ENCODE measurements at places on chromosomes 3 and 15. TPM values are rescaled to one million over a fixed set of nuclear protein-coding genes. Genes with fewer than 3 reads are reported as not detected.

Gene FES
- 10.2 TPM for total RNA-seq

DNA sequence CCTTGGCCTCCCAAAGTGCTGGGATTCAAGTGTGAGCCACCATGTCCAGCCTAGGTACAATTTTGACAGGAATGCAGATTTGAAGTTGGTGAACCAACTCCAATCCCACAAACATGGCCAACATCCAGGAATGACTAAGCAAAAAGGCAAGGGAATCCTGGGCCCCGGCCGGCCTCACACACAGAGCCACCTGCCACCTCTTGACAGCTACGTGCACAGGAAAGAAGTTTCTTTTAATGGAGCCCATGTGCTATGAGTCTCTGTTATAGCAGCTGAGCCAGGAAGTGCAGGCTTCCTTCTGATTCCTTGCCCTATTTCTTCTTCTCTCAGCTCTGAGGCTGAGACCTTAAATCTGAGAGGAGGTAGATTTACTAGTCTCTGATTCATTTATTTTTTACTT, 8.8 kb downstream of the TMEM40 start:
- DNase-seq = peak; percentile 82

GRCh38 chr3:108416111-108416869, 94.1 kb downstream of the MYH15 start:
- DNase-seq = no peak

- DNase-seq = no peak
Measured at GRCh38 chr3:186472456-186473008, 71.6 kb downstream of the CRYGS start.

- DNase-seq = no peak
Measured at GRCh38 chr3:186930641-186931531, 560 bp downstream of the ST6GAL1 start.

DNA sequence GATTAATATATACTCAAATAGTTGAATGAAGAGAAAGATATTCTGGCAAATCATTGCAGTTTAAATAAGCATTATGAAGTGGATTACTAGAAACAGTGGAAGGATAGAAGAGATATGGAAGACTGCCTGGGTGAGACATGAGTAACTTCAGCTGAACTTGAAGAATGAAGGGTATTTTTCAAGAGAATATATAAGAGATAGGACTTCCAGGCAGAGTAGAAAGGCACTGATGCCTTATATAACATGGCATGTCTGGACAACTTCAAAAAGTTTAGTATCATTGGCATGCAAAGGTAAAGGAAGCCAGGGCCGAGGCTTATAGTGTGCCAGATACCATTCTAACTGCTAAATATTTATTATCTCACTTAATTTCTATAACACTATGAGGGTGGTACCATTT, 126.5 kb upstream of the SLC7A14 start:
- DNase-seq = no peak

GRCh38 chr15:83057696-83058376, 9.2 kb downstream of the BTBD1 start:
- DNase-seq = no peak

Gene GPR27
- 15.7 TPM for total RNA-seq

- no peak for DNase-seq
Measured at GRCh38 chr3:82229397-82229796, 468.0 kb upstream of the GBE1 start.

DNA sequence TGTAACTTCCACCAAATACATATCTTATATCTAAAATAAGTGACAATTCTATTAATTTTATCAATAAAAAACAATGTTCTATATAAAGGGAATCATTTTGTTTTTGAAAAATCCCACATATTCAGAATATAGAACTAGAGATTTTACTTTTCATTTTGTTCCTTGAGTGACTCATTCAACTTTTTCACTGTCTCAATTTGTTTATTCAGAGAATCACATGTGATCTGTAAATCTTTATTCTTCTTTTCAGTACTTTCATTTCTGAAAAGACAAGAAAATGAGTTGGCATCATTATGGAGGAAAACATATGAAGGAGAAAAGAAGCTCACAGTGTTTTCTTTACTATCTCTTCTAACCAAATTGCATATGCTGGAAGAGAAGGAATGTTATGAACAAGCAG, 35.0 kb downstream of the CIP2A start:
- DNase-seq = no peak

- DNase-seq = no peak
Measured at GRCh38 chr3:155153242-155154186, 73.4 kb downstream of the MME start.

GRCh38 chr3:138173769-138174420, 826 bp downstream of the DBR1 start:
- no peak for DNase-seq

Gene NSMCE3
- 8.2 TPM for total RNA-seq

Gene ARGFX
- total RNA-seq = not detected

- DNase-seq = no peak
Measured at GRCh38 chr15:35705030-35705883, 159.3 kb upstream of the DPH6 start.

GRCh38 chr3:141274411-141275031, 42.9 kb downstream of the PXYLP1 start:
- DNase-seq = no peak

DNA sequence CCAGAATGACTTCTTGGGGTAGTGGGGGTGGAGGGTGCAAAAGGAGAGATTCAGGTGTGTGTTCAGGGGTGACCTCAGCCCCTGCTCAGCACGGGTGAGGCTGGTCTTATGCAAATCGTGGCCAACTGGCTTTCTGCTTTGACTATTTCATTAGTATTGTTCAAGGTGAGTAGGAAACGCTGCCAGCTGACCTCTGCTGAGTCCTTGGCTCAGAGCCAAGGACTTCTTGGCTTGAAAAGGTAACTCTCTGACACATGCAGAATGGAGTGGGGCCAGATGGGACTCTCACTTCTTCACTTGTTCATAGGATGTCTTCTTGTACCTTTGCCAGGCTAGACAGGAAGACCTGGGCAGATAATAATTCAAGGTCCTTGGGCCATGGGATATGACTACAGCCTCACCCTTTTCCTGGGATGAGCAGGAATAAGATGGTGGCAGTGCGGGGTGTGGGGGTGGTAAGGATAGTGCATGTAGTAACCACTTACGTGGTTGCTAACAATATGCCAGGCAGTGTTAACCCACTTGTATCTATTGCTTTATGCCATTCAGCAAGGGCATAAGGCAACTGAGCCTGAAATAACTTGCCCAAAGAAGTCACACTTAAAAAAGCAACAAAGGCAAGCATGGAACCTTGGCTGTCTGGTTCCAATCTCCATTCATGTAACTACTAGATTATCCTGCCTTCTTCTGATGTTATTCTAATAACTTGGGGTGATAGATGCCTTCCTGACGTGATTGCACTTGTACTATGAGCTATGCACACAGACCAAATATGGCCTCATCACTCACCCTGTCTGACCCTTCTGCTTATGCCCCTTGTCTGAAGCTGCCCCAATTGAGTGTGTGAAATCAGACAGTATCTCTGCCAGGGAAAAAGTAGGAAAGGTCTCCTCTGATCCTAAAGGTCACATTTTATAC, 193.1 kb downstream of the NR1D2 start:
- peak; percentile 20 for DNase-seq

- no peak for DNase-seq
Measured at GRCh38 chr3:14323401-14324223, 78.8 kb upstream of the SLC6A6 start.

GRCh38 chr15:101712078-101712477, 12.2 kb downstream of the TARS3 start:
- no peak for DNase-seq

Gene LARP6
- 5.1 TPM for total RNA-seq

Gene GOLGA6A
- 0.36 TPM for total RNA-seq

Gene ATR
- 35.0 TPM for total RNA-seq

Gene HIGD2B
- not detected for total RNA-seq

- DNase-seq = peak; percentile 41
Measured at GRCh38 chr3:161104561-161105551, at the start of gene B3GALNT1. B3GALNT1 (minus strand) TSS chr3:161105349; CDS start chr3:161086754, 18,595 bp downstream.

GRCh38 chr15:39631357-39631756, 50.5 kb downstream of the THBS1 start:
- no peak for DNase-seq

Gene PTH1R
- total RNA-seq = 4.4 TPM

- DNase-seq = no peak
Measured at GRCh38 chr15:22869856-22870255, 31.4 kb downstream of the NIPA2 start.

DNA sequence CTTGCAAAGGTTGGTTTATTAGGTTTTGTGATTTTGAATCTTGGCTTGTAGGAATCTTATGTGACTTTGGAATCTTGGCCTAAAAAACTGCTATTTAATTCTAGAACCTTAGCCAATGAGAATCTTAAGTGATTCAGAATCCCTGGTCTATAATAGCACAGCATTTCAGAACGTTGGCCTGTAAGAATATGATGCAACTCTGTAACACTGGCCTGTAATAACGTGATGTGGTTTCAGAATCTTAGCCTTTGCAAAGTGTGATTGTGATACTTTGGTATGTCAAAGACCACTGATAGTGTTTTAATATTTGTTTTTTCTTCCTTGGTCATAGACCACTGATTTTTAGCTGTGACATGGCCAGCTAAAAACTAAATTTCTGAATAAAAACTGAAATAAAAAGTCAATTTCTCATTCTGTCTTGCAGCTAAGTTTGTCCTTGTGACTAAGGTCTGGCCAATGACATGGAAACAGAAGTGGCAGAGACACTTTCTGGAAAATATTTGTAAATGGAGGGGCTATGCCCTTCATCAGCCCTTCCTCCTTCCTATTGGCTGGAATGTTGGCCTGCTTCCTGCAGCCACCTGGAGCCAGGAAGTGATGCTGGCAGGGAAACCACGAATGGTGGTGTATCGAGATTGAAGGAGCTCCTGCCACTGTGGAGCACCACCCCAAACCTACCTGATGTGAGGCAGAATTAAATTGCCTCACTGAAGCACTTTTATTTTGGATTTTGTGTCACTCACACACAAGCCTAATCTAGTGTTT, 42.3 kb upstream of the CORO2B start:
- DNase-seq = no peak

- DNase-seq = no peak
Measured at GRCh38 chr3:15556512-15556911, 35.0 kb upstream of the COLQ start.

Gene RFT1
- 12.1 TPM for total RNA-seq

DNA sequence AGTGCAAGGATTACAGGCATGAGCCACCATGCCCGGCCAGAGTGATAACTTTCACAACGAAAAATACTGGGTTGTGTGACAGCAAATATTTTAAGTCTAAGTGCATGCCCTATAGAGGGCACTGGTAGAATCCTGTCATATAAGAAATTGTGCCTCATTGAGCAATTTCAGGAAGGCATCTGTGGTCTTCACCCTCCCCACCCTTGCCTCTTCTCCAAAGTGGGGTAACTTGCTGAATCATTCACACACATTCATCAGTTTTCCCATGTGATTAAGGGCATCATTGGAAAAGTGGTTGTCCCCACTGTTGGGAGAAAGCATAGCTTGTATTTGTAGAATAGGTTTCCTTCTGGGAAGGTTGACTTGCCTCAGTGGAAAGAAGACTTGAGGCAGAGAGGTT, 9.2 kb downstream of the MITF start:
- DNase-seq = no peak

- no peak for DNase-seq
Measured at GRCh38 chr3:180855364-180855763, 57.1 kb upstream of the FXR1 start.

Gene TMEM158
- total RNA-seq = 5.2 TPM

Gene SI
- total RNA-seq = 0.18 TPM

Gene CCR2
- total RNA-seq = 0.45 TPM

DNA sequence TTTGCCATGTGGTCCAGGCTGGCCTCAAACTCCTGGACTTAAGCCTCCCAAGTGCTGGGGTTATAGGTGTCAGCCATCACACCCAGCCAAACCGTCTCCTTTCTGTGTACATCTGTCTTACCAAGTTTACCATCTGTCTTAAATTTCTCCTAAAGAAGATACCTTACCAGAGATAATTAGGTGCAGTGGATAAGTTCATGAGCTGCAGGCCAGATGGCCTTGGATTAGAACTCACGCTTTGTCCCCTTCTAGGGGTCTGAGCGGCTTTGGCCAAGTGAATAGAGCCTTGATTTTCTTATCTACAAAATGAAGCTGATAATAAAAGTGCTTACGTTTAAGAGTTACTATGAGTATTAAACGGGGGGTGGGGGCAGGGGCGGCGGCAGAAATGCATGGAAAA, 103.9 kb downstream of the SUCLG2 start:
- DNase-seq = no peak

Gene ATG7
- total RNA-seq = 44.1 TPM

Gene CSTA
- total RNA-seq = not detected

GRCh38 chr15:97234851-97235610, 725.5 kb upstream of the ARRDC4 start:
- DNase-seq = no peak

GRCh38 chr3:137097386-137097785, 139.6 kb downstream of the IL20RB start:
- no peak for DNase-seq

Gene EPHB3
- total RNA-seq = 9.2 TPM

DNA sequence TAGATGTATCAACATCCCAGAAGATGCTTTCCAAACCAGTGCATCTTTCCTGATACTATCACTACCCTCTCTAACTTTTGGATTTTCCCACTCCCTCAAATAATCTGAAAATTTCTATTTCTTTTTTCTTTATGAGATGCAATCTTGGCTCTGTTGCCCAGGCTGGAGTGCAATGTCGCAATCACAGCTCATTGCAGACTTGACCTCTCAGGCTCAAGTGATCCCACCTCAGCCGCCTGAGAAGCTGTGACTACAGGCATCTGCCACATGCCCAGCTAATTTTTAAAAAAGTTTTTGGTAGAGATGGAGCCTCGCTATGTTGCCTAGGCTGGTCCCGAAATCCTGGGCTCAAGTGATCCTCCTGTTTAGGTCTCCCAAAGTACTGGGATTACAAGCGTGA, 239.7 kb downstream of the SUCLG2 start:
- no peak for DNase-seq

DNA sequence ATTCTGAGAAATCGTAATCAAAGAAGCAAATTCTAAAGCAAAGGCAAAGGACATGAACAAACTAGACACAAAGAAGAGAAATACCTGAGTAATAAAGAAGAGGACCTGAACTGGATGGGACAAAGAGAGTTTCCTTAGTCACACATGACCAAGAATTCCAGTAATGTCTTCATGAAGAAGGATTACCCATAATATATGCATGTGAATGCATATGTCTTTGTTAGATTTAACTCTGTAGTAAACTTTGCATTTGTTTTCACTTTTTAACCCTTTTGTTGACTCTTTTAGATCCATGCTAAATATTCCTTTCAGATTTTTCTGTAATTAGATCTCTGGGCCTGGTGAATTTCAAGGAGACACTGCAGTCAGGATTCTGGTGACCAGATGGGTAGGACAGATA, 279.8 kb downstream of the ARRDC4 start:
- DNase-seq = no peak

GRCh38 chr3:9255976-9256375, 6.5 kb upstream of the SRGAP3 start:
- DNase-seq = no peak

GRCh38 chr3:109943181-109943580, 605.8 kb upstream of the DPPA4 start:
- no peak for DNase-seq

- no peak for DNase-seq
Measured at GRCh38 chr15:31161951-31162350, 60.4 kb upstream of the TRPM1 start.

All from cerebellum (tissue), 4 donors.